ENCODE measurements at places on chromosomes 3 and 15.

DNA sequence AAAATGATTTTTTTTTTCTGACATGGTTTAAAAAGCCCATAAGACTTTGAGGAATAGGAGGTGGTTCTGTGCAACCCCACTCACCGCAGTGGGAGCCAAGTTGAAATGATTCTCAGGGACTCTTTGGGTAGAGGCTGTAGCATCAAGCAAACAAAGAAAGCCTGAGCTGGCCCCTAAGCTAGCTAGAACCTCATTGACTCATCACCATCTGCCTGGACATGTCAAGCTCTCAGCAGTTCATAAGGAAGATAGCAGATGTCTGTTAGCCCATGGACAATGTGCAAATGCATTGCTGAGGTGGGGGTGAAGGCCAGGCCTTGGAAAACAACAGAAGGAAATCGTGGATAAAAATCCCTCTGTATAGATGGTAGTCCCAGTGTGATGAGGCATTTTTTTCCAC, 234.8 kb downstream of the NR2F2 start:
- no peak for DNase-seq

- DNase-seq = no peak
Observed at GRCh38 chr15:89098281-89098680, 10.0 kb downstream of the ABHD2 start.

DNA sequence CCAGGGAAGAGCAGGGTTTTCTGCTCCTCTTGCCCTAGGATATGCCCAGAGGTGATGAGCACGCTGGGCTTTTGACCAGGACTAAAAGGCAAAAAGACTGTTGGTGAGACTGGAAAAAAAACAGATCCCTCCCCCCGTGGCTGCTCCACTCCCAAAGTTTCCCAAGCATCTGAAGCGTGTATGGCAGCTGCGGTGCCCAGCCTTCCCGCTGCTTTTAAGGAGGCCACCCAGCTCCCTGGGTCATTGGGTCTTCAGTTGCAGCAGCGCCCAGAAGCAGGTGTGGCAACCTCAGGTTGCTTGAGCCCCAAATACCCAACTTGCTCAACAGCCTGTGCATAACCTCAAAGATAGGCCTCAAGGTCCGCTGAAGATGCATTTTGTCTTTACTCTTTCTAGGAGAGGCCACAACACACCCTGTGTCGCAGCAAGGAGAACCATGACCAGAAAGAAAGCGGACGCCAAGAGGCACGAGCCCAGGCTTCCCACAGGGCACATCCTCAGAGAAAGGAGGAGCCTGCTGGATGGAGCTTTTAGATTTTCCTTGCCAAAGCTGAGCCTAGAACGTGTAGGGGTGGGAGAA, 2.0 kb downstream of the SRGAP3 start:
- DNase-seq = no peak

DNA sequence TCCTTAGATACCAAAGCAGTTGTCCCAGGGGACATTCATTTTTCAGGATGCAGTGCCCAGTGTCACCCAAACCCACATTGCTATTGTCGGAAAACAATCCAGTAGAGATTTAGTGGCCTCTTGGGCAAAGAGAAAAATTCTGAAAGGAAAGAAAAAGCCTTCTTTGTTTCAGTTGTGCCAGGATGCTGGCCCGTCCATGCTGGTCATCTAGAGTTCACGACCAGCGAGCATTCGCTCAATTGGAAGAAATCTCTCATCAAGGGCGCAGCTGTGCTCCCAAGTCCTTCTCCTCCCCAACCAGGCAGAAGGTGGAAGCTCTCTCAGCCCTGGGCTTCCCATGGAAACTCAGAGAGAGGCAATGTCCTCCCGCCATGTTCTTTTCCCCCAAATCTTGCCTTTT, 123.7 kb downstream of the MTHFS start:
- no peak for DNase-seq

DNA sequence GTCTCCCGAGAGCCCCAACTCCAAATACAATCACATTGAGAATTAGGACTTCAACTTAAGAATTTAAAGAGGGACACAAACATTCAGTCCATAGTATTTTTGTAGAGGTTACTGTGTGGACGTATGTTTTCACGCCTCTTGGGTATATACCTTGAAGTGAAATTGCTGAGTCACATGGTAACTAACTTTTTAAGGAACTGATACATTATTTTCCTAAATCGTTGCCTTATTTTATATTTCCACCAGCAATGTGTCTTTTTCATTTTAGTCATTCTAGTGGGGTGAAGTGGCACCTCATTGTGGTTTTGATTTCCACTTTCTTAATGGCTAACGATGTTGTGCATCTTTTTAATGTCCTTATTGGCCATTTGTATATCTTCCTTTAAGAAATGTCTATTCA, 11.8 kb downstream of the PARP15 start:
- DNase-seq = no peak

GRCh38 chr3:80682235-80682634, 914.4 kb upstream of the ROBO1 start:
- no peak for DNase-seq

GRCh38 chr15:66716656-66717020, 14.6 kb downstream of the SMAD6 start:
- no peak for DNase-seq

GRCh38 chr3:159356606-159357005, 554.8 kb downstream of the MFSD1 start:
- DNase-seq = no peak

- DNase-seq = no peak
Observed at GRCh38 chr3:12929801-12930200, 88.4 kb upstream of the RPL32 start.

GRCh38 chr3:55609230-55609827, 122.2 kb upstream of the WNT5A start:
- no peak for DNase-seq

DNA sequence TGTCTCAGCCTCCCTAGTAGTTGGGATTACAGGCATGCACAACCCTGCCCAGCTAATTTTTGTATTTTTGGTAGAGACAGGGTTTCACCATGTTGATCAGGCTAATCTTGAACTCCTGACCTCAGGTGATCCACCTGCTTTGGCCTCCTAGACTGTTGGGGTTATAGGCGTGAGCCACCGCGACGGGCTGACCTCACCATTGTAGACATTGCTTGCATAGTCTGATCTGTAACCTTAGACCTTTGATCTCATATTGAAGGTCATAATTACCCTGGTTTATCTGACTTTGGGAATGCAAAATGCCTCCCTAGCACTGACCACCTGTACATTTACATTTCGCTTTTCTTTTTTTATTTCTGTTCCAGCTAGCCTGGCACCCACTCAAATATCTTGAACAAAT, 31.2 kb downstream of the ADGRG7 start:
- no peak for DNase-seq

- no peak for DNase-seq
Observed at GRCh38 chr15:63223463-63223862, 34.1 kb downstream of the RAB8B start.

DNA sequence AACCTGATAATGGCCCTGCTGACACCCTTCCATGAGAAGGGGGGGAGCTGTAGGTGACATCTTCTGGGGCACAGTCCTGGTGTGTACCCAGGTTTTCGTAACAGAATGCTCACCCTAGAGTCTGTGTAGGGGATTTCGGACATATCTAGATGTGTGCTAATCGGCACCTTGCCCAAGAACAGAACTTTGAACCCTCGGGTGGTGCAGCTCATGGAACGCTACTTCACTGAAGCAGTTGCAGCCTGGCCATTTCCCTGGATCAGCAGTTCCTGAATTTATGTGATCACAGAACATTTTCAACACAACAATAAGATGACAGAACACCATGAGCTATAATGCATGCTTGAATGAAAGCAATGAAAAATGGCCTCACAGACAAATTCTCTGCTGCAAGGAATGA, 57.5 kb upstream of the MUC13 start:
- DNase-seq = no peak

DNA sequence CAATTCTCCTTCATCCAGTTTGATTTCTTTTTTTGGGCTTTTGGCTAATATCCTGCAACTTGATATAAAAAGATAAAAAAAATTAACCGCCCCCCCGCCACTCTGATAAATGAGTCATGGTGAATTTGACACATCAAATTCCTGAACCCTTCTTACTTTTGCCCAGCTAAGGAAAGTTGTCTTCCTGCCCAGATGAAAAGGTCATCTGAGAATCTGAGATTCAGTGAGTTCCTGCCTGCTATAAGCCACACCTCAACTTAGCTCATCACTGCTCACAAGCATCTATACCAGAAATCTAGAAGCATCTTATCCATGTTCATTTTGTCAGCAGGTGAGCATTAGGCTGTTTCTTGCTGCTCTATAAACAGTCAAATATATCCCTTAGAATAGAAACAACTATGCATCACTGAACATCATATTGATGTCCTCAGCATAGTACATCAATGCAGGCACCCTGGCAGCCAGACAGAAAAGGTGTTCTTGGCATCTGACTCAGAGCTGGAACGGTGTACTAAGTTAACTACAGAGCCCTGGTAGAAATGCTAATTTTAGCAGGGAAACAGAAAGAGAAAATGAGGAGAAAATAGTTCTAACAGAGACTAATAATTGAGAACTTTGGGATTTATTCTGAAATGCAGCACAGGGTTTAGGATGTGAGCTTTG, 77.1 kb downstream of the SEMA6D start:
- no peak for DNase-seq

DNA sequence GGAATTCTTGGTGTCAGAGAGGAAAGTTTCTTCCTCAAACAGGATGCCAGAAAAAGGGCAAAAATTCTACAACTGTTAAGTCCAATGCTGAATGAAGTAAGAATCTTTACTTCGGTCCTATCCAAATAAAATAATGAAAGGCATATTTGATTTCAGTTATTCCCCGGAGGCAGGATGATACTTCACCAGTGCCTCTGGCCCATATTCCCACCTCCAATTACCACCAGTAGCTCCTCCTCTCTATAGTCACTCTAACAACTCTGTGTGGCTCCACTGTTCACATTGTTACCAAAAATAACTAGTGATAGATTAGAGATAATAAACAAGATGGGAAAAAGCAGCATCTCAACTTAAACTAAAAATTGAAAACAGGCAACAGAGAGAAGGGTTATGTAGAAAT, 20.7 kb downstream of the MAP1A start:
- no peak for DNase-seq

DNA sequence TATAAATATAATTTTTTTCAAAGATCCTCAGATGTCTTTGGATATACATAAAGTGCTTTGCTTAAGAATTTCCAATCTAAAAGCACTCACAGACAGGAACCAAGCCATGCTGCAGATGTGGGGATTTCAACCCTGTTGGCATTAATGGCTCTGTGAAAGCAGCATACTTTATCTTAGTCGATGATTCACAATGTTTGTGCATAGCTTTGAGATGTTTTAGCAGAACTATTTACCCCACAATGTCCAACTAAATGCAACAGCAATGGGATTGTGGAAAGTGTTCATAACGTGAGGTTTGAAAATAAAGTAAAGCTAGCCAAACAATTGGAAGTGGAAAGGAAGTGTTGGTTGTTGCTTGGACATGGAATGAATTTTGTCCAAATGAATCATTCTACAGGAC, 371.4 kb downstream of the SOX2 start:
- no peak for DNase-seq

DNA sequence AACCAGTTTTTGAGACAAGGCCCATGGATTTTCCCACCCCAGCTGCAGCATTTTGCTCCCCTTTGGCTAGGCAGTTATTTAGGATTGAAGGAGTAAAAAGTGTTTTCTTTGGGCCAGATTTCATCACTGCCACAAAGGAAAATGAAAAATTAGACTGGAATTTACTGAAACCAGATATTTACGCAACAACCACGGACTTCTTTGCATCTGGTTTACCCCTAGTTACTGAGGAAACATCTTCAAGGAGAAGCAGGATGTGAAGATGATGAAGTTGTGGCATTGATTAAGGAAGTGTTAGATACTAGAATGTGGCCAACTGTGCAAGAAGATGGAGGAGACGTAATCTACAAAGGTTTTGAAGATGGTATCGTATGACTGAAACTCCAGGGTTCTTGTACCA, 165.2 kb upstream of the MYRIP start:
- DNase-seq = no peak

DNA sequence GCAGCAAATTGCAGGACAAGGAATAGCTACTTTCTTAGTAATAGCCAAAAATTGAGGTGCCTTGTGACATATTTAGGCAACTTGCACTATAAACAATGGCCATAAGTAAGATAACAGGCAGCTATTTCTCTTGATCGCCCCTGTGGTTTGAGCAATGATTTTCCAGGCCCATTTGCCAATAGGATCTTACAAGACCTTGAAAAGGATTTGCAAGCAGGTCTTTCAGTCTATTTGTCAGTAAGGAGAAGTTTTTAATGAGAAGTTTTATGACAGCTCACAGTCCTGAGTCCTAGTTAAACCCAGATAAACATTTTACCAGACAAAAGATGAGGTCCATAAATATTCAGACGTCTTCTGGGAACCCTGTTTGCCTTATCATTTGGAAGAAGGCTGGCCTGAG, 645.5 kb downstream of the RBMS3 start:
- DNase-seq = no peak

- no peak for DNase-seq
Observed at GRCh38 chr3:136639069-136639468, 113.1 kb downstream of the STAG1 start.

GRCh38 chr3:157844800-157845565, 261.2 kb downstream of the SHOX2 start:
- DNase-seq = no peak

- DNase-seq = peak; percentile 82
Observed at GRCh38 chr3:20041197-20041780, 1.0 kb downstream of the KAT2B start.

- DNase-seq = no peak
Observed at GRCh38 chr3:187107989-187108388, 31.3 kb downstream of the RPL39L start.

DNA sequence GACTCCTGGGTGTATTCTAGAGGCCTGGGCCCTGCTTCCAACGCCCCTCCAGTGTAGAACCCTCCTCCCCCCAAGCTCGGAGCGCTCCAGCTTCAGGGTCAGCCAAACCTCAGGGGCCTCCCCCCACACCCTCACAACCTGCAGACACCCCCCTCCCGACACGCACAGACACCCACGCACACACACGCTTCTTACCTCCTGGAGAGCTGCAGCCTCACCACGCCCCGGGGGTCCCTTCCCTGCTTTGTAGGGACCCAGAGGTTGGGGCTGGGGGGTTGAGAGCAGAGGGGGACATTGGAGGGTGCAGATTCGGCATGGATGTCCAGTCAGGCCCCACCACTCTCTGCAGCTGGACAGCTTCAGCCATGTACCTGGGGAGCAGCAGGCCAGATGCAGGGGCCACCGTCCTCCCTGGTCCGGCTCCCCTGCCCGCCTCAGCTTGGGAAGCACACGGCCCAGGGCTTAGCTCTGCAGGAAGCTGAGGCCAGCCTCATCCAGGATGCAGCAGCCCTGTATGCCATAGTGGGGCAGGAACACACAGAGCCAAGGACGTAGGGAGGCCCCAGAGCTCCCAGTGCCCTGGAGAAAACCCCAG, 13.0 kb downstream of the ZDHHC19 start:
- DNase-seq = no peak

Measured in SW480 (cell line).